Tongue (tissue), 3 donors: ENCODE measurements at places on chromosomes 12 and 14. TPM values are rescaled to one million over a fixed set of nuclear protein-coding genes. Genes with fewer than 3 reads are reported as not detected.

Gene MYL6
- total RNA-seq: 707 TPM

GRCh38 chr14:65485516-65485915 is 73.0 kb downstream of the FUT8 start:
- no peak for DNase-seq

GRCh38 chr12:3164454-3165077 is 87.4 kb downstream of the TSPAN9 start:
- DNase-seq: no peak

DNA sequence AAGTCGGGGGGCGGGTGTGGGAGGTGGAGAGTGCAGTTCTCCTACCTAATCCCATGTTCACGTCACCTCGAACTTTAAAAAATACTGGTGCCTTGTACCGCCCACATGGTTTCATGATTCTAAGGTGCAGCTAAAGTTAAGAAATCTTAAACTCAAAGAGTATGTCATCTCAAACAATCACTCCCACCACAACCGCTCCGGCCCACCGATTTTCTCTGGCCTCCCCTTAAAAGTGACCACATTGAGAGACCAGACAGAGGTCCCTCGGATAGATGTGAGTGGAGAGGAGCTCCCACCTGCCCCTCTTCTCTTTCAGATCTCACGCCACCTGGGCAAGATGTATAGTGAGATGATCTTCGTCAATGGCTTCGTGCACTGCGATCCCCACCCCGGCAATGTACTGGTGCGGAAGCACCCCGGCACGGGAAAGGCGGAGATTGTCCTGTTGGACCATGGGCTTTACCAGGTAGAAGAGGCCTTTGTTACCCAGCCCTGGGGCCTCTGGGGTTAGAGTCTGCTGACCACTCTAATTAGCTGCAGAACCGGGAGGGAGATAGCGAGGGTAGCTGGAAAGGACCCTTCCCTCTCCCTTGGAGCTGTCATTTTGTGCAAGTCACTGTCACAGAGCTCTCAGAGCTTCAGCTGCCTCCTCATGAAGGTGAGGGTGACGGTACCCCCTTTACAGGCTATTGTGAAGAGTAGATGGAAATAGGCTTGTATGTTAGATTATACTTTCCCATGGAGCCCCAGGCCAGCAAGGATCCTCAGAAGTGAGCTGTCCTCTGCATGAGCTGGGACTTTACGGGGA is 124.4 kb downstream of the ADCK1 start:
- no peak for DNase-seq

DNA sequence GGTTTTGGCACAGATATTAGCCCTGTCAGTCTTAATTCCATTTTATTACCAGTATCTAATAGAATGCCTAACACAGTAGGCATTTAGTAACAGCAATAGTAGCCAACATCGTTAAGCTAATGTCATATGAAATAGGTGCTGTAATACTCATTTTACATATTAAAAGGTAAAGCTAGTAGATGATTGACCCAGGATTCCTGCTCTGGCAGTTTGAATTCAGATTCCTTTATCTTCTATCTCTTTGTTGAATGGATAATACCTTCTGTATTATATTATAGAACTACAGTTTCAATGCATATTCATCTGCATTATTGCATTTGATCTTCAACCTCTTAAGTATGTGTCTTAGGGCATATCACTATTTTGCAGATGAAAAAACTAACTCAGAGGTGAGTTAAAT is 2.9 kb downstream of the ATL1 start:
- no peak for DNase-seq

Gene KLRD1
- total RNA-seq: 0.31 TPM

DNA sequence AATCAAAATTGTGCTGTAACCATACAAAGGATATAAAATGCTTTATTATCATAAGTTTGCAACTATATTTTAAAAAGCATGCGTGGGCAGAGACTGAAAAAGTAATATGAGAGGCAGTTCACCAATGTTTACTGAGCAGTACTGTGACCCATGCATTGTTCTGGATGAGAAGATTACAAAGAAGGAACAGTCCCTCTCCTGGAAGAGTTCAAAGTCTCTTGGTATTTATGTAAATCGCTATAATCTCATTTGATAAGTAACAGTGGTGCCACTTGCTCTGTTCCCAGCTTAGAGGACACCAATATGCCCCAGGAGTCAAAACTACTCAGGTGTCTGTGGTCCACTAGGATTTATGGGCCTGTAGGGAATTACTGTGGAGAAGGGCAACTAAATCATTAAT is 2.1 kb upstream of the CMAS start:
- no peak for DNase-seq

- no peak for DNase-seq
Measured at GRCh38 chr14:23025151-23025814, 9.4 kb downstream of the PSMB5 start.
